CD8-positive, alpha-beta T cell (primary cell): ENCODE measurements at places on chromosomes 3 and 15. TPM values are rescaled to one million over a fixed set of nuclear protein-coding genes. Genes with fewer than 3 reads are reported as not detected.

The ANKUB1 gene
- not detected for total RNA-seq

The RAB27A gene
- total RNA-seq: 16.9 TPM

The NR2F2 gene
- not detected for total RNA-seq

The AMIGO3 gene
- total RNA-seq: 3.5 TPM

The CFAP44 gene
- 6.9 TPM for total RNA-seq

The THAP10 gene
- not detected for total RNA-seq

The CHRNA7 gene
- not detected for total RNA-seq

The DAZL gene
- not detected for total RNA-seq

The WDR6 gene
- total RNA-seq: 130 TPM

The SI gene
- total RNA-seq: not detected

The SLC9C1 gene
- total RNA-seq: not detected

The DUOXA1 gene
- total RNA-seq: not detected

The SLC26A6 gene
- 13.5 TPM for total RNA-seq

The EXD1 gene
- not detected for total RNA-seq

The MUC20 gene
- 1.6 TPM for total RNA-seq

The ZNF660 gene
- 0.08 TPM for total RNA-seq

The ADGRG7 gene
- total RNA-seq: 22.5 TPM

The ABI3BP gene
- not detected for total RNA-seq

The GABRA5 gene
- not detected for total RNA-seq
